Coronary artery (tissue), 2 donors: ENCODE measurements at places on chromosomes 2 and 18.
A peak's percentile ranks its signal among the peaks of the same experiment; 100 is the strongest.

DNA sequence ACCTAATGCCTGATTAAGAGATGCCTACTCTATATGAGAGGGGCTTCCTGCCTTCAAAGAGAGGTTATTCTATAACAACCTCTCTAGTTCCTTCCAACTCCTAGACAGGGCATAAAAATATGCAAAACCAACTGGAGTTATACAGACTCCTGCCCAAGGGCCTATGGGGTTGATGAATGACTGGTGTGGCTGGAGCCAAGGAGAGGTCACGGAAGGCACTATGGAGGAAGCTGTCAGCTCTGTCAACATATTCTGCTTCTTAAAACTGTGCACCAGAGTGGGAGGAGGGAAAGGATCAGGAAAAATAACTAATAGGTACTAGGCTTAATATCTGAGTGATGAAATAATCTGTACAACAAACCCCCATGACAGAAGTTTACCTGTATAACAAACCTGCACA, 120.9 kb upstream of the CDC42EP3 start:
- no peak for DNase-seq

- no peak for DNase-seq
Observed at GRCh38 chr18:32549248-32550110, 78.8 kb upstream of the GAREM1 start.

DNA sequence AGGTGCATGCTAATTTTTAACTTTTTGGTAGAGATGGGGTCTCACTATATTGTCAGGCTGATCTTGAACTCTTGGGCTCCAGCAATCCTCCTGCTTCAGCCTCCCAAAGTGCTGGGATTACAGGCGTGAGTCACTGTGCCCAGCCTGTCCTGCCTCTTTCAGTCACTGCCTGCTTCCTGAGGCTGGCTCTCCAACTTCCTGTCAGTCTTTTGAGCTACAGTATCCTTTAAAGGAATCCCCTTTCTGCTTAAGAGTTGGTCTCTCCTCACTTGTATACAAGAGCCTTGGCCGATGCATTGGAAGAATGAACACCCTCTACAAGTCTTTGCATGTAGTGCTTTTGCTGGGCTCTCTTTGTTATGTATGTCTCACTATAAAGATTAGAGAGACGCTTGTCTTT, 88.4 kb upstream of the SMAD2 start:
- peak; percentile 5 for DNase-seq

- no peak for DNase-seq
Observed at GRCh38 chr2:62577994-62578781, 72.2 kb upstream of the TMEM17 start.

GRCh38 chr18:57915865-57916582, 112.9 kb upstream of the ATP8B1 start:
- no peak for DNase-seq

DNA sequence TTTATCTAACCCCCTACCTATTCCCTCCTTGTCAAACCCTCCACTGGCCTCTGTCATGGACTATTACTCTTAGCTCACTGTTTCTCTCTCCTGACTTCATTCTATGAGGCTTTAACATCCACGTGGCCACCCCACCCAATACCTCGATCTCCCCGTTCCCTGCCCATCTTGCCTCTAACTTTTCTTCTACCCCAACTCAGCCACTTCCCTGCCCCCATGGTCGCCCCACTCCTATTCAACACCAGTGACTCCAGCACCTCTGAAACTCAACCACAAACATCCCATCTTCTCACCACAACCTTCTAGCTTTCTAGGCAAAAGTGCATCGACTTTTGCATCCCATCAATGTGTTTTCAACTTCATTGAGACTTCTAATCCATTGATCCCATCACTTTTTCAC, 94.2 kb upstream of the EPAS1 start:
- no peak for DNase-seq

DNA sequence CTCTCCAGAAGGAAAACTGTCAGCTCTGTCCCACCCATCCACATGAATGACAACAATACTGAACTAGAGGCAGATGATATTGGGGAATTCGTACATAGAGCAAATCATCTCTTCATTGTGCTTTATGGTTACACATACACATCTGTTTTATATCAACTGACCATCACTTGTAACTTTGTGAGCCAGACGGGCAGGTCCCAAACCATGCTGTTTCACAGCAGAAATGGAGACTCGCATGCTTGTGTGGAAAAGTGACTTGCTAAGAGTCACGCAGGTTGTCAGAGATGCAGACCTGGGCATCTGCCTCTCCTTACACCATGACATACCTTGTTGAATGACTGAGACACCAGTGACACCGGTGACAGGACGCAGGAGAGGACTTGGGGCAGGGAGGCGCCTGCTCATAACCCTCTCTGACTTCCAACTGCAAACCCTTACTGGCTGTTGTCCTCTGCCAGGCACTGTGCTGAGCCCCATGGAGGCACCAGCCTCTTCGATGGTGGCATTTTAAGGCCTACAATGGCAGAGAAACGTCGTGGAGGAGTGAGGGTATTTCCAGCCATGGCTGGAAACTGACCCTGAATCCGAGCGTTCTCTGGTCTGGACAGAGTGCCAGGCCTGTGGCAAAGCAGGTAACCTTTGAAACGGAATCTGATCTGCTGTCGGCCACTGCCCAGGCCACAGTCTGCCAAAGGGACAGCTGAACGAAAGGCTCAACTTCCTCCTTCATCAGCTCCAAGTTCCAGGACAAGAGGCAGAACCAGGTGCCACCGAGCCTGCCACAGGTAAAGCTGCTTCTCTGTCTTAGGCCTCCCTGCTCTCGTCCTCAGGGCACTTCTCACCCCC, 26.9 kb upstream of the ROCK2 start:
- no peak for DNase-seq

DNA sequence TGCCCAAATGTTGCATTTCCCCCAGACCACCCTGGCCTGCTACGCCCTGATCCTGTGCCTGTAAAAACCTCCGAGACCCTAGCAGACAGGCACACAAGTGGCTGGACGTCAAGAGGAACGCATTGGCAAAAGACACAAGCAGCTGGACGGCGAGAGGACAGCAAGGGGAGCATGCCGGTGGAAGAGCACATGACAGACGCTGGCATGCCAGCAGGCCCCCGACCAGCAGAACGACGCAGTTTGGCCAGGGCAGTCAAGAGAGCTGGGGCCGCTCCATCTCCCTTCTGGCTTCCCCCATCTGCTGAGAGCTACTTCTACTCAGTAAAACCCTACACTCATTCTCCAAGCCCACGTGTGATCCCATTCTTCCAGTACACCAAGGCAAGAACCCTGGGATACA, 42.1 kb downstream of the SAP130 start:
- DNase-seq = no peak

GRCh38 chr2:208311321-208311720, 45.3 kb downstream of the PIKFYVE start:
- no peak for DNase-seq

DNA sequence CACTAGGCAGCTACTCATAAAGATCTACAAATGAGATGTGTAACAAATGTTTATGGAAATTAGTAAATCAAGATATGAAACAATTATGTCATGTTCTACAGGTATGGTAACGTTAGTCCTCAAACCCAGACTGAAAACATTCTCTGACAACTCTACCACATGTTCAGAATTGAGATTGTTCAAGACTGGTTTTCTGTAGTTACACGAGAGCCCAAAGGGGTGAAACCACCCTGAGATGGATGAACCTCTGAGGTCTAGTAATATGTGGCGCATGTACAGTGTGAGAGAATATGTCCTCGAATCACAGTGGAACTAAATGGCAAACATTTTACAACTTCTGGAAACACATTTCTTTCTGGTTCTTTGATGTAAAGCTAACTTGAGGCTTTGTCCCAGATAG, 614.3 kb downstream of the ZEB2 start:
- no peak for DNase-seq

GRCh38 chr18:42274488-42275137, 319.6 kb downstream of the PIK3C3 start:
- no peak for DNase-seq

GRCh38 chr2:224268441-224268840, 133.5 kb downstream of the FAM124B start:
- DNase-seq = no peak

- no peak for DNase-seq
Observed at GRCh38 chr2:100822587-100823248, 2.8 kb downstream of the NPAS2 start.

DNA sequence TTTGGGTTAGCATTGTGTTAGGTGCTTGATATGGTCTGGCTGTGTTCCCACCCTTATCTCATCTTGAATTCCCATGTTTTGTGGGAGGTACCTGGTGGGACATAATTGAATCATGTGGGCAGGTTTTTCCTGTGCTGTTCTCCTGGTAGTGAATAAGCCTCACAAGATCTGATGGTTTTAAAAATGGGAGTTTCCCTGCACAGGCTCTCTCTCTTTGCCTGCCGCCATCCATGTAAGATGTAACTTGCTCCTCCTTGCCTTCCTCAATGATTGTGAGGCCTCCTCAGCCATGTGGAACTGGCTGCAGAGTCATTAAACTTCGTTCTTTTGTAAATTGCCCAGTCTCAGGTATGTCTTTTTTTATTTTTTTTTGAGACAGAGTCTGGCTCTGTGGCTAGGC, 2.8 kb downstream of the MSH2 start:
- DNase-seq = no peak

- DNase-seq = no peak
Observed at GRCh38 chr2:127086990-127087790, 19.8 kb downstream of the BIN1 start.

DNA sequence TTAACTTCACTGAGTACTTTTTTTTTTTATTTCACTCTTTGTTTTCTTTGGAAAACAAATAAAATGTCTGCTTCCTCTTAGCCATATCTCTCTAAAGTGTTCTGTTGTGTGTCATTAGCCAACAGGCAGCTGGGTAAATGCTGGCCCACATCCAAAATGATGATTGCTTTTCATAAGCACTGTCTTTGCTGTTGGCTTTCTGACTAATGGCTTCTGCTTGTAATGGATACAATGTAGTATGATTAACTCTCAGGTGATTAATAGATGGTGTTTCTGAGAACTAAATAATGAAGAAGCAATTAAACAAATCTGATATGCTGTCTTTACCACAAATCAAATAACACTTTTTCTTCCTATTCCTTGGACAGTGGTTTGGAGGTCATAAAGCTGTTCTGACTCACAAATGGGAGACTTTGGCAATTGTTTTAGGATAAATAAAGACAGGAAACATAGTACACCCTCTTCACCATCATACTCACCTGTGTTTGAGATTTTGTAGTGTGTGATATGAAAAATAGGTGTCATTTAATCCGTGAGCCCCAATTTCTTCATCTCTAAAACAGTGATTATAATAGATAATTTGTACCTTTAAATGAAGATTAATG, 888.4 kb downstream of the TSN start:
- no peak for DNase-seq

GRCh38 chr2:112547333-112547732, 5.1 kb downstream of the POLR1B start:
- DNase-seq = no peak

DNA sequence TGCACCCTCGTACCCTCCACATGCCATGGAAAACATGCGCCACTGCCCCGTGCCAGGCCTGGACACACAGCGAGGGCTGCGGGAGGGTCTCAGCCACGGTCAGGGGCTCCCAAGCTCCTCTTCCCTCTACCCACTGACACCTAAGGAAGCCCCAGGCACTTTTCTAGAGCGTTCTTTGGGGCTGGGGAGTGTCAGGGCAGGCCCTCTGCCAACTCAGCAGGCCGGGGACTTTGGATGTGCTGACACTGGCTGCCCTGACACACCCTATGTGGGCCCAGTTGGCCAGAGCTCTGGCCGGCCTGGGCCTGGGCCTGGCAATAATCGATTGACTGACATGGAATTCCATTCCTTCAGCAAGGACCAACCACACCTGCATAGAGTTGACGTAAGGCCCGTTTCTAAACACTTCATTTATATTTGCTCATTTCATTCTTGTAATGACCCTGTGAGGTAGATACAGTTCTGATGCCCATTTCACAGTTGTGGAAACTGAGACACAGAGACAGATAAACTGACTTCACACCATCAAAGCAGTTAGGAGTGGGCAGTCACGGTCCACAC, 70.5 kb downstream of the ZFP36L2 start:
- no peak for DNase-seq

- no peak for DNase-seq
Observed at GRCh38 chr2:196959281-196959680, 32.8 kb upstream of the PGAP1 start.

DNA sequence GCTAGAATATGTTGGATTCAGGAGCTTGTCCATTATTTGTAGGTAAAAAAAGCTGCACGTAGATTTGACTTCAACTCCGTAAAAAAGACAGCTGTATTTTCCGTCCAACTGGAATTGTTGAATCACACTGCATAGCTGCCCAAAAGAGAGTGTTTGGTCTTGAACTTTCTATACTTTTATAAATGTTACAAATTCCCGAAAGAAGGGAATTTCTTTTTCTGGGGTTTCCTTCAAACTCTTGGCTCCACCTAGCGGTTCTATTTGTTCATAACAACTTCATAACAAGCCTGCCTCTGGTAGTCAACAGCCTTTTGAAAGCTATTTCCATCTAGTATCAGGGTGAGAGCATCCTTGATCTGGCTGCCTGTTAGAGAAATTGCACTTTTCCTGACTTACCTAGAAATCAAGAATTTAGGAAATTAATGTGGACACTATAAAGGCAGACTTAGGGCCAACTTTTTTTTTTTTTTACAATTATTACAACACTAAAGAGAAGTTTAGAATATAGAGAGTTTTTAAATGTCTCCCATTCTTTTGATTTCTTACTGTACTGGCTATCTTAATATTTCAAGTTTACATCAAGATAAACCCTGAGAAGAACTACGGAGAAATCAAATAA, 48.1 kb downstream of the TMEM185B start:
- no peak for DNase-seq

DNA sequence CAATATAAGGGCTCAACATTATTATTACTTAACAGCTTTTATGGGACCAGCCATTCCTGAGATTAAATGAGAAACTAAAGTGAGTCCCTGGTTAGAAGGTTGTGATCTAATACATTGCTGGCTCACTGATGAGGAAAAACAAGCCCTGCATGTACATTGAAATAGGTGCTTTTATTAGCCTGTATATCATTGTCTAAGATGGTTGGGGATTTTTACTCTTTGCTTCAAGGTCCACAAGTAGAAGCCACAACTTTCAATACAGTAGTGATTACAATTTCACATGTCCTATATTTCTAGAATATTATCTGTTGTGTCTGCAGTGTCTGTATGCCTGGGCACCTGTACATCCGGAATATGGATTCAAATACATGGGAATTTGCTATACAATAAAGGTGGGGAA, 104.1 kb upstream of the FZD5 start:
- DNase-seq = no peak

DNA sequence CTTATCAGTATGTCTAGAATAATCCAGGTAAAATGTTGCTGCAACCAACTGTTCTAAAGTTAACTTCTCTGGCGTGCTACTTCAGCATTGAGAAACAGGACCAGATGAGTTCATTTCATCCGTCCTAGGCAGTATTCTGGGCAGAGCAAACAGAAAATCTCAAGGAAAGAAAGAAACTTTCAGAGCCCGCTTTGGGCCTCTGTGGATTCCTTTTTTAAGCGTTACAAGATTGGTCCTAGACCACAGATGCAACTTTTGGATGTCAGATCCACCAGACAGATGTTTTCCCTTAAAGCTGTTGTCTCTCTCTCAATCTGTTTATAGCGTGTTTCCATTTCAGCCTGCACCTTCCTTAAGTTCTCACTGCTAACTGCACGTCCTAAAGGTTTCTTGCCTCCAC, 75.0 kb downstream of the BCL2 start:
- no peak for DNase-seq
